ENCODE measurements at places on chromosomes 11 and 22.

- DNase-seq = peak; percentile 6
Measured at GRCh38 chr22:39746600-39747262, 146.8 kb downstream of the ENTHD1 start.

- DNase-seq = no peak
Measured at GRCh38 chr22:32999039-32999815, 59.0 kb downstream of the SYN3 start.

GRCh38 chr11:18132341-18132740 is at the start of gene MRGPRX3:
TSS of gene MRGPRX3 (plus strand) at chr11:18132571. CDS start at chr11:18137203, 4,632 bp downstream.
- DNase-seq = no peak

- no peak for DNase-seq
Measured at GRCh38 chr22:47148956-47149728, 386.7 kb downstream of the TBC1D22A start.

- no peak for DNase-seq
Measured at GRCh38 chr22:37053310-37054055, 1.9 kb downstream of the KCTD17 start.

- DNase-seq = no peak
Measured at GRCh38 chr11:83280256-83280655, 5.9 kb downstream of the CCDC90B start.

DNA sequence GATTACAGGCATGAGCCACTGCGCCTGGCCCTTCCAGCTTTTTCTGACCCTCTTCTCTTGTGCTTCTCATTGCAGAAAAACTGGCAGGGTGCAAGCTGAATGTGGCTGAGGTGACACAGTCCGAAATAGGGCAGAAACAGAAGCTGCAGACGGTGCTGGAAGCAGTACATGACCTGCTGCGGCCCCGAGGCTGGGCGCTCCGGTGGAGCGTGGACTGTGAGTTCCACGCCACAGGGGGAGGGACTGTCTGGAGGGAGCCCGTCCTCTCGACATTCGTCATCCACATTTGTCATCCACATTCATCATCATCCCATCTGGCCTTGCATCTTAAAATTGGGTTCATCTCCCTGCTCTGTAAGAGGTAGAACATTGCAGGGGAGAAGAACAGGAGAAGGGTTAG is 49.3 kb upstream of the PARVG start:
- DNase-seq = no peak

DNA sequence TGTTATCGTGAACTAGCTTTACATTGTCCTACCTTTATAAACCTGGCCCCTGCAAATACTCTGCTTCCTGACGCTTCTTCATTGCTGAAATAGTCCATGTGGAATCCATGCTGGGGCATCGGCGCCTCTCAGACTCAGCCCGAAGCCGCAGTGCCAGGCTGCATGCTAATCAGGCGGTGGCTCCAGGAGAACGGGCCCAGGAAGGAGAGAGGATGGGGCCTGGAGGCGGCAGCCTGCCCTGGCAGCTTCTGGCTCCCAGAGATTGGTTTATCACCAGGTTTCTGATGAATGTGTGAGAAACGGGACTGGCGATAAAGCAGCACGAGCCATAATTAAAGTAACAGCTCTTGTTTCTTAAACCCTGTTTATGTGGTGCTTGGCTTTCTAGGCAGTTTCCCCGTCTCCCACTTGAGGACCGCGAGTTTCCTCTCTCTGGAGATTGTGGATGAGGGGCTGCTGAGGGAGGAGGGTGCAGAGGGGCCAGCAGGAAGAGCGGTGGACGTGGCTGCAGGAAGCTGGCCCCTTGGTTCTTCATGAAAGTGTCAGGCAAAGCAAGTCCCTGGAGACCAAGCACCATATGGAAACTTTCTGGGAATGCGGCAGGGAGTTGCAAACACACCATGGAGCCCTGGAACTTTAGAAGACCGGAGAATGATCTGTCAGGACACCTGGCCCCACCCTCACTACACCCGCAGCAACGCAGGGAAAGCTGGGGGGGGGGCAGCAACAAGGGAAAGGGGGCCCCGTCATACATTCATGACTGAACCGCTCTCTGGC is 93.4 kb downstream of the NTM start:
- DNase-seq = no peak

DNA sequence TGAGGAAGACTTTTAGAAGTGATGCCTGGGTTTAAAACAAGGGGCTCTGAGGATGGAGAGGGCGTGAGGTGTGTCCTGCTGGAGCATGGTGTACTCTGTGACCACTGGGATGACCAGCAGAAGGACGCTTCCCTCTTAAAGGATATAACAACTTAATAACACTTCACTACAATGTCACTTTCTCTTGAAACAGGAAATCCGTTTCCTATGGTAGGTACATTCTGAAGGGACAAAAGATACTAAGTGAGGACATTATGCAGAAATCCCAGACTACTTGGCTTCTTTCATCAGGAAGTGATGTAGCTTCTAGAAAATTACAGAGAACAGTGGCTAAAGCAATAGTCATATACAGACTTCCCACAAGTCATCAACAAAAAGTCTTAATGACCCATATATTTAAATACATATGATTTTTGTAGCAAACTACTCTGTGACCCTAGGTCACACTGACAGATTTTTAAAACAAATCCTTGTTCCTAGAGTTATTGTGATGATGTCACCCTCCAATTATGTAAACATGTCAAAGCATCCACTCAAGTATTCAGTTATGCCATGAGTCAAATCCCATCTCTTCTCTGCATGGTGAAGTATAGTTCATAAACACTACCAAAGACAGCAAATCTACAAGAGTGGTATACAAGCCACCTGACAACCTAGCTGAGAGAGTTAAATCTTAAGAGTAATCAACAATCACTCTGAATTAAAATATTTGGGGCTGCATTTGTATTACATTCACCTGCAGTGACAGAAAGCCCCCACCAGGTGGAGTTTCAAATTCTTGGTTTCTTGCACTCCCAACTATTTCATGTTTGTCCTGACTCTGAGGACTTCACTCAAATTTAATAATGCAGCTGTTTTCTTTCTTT is 32.8 kb downstream of the PITPNB start:
- peak; percentile 57 for DNase-seq

DNA sequence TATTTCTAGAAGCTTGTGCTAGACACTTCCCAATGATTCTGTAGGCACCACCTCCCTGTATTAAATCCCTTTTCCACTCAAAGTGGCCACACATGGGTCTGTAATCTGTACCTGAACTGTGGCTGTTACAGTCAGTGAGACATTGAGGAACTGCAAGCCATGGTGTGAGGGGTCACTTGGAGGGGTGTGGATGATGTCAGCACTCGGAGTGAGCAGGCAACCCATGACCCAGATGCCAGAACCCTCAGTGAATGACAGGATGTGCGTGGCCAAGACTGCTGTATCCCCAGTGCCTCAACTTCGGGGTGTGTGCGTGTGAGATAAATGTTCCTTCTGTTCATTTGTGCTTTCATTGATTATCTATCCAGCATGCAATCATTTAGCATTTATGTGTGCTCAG is 14.7 kb upstream of the SHANK3 start:
- no peak for DNase-seq

GRCh38 chr11:3056296-3057068 is 741 bp downstream of the CARS1 start:
- DNase-seq = peak; percentile 18
